ENCODE measurements at places on chromosomes 4 and X.

GRCh38 chr4:137678796-137679195 is 146.5 kb upstream of the PCDH18 start:
- no peak for DNase-seq

DNA sequence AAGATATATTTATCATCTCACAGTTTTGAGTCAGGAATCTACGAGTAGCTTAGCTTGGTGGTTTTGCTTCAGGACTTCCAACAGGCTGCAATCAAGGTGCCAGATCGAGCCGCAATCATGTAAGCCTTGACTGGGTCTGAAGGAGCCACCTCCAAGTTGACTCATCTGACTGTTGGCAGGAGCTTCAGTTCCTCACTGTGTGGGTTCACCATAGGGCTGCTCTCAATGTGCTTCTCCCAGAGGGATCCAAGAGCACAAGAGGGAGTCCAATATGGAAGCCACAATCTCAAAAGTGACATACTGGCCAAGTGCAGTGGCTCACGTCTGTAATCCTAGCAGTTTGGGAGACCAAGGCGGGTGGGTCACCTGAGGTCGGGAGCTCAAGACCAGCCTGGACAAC is 26.5 kb downstream of the DCHS2 start:
- DNase-seq = no peak

DNA sequence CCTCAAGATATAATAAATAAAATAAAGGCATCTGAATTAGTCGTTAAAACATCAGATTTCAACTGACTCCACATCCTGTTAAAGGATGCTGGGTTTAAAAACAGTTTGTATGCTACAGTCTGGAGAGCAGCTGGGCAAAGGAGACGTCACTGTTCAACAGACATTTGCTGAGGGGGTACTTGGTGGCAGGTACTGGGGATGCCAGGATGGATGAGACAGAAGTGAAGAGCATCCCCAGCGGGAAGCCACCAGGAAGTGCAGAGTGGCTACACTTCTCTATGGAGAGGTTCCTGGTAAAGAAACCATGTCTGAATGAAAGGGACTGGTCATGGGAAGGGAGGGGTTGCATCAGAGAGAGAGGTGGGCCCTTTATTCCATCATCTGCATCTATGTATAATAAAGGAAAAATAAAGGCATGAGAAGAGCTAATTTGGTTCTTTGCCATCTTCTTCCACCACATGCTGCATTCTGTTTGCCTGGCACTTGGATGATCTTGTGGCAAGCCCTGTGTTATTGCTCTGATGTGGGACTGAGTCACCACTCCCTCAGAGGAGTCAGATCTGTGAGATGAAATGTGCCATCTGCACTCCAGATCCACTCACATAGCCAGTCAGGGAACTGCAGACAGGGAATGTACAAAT is 145.0 kb downstream of the SOWAHB start:
- DNase-seq = no peak

DNA sequence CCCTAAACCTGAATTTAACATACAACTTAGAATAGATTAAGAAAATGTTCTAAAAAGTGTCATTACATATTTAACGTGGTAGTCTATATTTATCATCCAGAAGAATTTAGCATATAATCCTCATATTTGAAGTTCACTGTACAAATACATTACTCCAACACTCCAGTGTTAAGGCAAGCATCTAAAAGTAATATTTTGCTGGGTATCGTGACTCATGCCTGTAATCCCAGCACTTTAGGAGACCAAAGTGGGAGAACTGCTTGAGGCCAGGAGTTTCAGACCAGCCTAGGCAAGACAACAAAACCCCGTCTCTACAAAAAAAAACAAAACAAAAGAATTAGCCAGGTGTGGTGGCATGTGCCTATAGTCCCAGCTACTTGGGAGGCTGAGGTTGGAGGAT is 24.8 kb downstream of the LRBA start:
- DNase-seq = no peak

- no peak for DNase-seq
These were observed 11.0 kb upstream of the MSANTD1 start for GRCh38 chr4:3237712-3238560.

- DNase-seq = no peak
These were observed 631.1 kb upstream of the FAT1 start for GRCh38 chr4:187354740-187355139.

DNA sequence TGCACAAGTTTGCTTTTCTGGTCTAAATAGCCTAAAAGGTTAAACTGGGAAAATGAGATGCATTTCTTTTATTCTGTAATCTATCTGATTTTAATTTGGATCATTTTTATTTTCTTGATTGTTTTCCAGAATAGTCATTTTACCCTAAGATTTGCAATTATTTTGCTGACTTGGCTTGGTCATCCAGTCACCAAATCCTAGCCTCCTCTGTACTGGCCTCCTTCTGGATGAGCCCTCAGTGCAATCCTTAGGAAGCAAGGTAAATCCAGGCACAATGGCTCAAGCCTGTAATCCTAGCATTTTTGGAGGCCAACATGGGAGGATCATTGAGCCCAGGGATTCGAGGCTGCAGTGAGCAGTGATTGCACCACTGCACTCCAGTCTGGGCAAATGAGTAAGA is 9.2 kb downstream of the EREG start:
- no peak for DNase-seq

DNA sequence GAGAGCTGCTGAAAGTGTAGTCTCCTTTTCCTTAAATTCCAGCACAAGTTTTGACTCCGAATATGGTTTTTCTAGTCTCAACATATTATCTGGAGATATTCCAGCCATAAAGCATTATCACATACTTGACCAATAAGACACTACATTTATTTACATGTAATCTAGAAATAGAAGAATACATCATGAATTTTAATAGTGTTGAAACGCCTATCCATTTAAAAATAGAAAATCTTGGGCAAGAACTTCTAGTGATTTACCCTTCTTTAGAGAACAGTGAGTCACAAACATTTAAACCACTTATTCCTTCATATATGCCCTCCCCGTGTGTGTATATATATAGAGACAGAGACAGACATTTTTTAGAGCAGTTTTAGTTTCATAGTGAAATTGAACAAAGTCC is 161.5 kb downstream of the SOWAHB start:
- DNase-seq = no peak

GRCh38 chr4:88675543-88675942 is 22.1 kb downstream of the NAP1L5 start:
- DNase-seq = no peak

- DNase-seq = no peak
These were observed 152.6 kb downstream of the GRIA3 start for GRCh38 chrX:123336666-123337065.

- DNase-seq = no peak
These were observed 32.4 kb upstream of the PDLIM3 start for GRCh38 chr4:185567381-185568376.

- DNase-seq = no peak
These were observed 13.5 kb downstream of the SNCA start for GRCh38 chr4:89823416-89823815.

DNA sequence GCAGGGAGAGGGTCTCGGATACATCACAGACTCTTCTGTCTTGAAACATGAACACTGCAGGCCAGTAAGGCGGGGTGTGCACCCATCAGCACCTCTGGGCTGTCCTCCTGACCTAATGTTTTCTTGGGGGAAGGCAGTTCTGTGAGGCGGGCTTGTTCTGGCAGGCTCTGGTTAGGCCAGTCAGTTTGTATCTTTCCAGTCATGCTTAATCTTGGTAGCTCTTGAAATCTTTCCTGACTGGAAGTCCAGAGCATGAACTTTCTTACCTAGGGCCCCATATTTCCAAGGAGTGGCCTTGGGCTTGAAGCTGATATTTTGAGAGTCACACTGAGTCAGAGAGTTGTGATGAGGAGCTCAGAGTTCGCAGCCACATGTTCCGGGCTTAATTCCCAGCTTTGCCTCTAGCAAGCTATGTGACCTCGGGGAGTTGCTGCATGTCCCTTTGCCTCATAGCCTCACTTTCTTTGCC is 54.2 kb upstream of the RASSF6 start:
- DNase-seq = no peak

DNA sequence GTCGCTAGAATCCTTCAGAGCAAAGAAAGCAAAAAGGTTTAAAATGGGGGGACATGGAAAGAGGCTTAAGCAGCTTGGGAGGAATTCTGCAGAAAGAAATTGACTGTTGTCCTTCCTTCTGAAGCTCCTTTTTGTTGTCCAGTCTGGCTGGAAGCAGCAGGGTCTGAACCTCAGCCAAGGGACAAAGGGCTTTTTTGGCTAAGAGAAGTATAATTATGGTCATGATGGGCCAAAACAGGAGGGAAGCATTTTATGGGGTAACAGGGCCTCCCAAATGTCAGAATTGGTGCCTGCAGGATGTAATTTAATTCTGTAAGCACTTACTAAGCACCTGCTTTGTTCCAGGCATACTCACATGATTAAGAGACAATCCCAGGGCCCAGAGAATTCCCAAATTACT is 74.2 kb upstream of the CPEB2 start:
- no peak for DNase-seq

DNA sequence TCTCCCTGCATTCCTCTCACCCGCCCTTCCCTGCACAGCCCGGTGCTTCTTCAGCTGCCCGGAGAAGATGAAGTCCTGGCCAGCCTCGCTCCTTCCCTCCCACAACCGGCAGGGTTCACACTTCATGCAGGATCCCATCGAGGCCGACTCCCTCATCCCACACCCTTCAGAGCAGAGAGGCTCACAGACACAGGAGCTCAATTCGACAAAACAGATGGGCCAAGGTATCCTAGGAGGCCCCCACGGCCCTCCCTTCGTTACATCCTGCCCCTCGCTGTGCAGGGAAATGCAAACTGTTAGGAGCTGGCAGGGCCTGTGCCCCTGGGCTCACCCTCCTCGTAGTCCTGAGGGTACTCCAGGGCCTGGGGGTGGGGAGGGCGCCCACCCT is 238.1 kb downstream of the DHRSX start:
- no peak for DNase-seq

- DNase-seq = no peak
These were observed 33.0 kb downstream of the REELD1 start for GRCh38 chr4:146247356-146247755.

GRCh38 chr4:80852061-80852460 is 178.4 kb upstream of the BMP3 start:
- no peak for DNase-seq

- DNase-seq = no peak
These were observed 44.8 kb downstream of the GAB1 start for GRCh38 chr4:143381189-143382118.

- DNase-seq = no peak
These were observed 14.6 kb downstream of the GRXCR1 start for GRCh38 chr4:42906891-42907759.

DNA sequence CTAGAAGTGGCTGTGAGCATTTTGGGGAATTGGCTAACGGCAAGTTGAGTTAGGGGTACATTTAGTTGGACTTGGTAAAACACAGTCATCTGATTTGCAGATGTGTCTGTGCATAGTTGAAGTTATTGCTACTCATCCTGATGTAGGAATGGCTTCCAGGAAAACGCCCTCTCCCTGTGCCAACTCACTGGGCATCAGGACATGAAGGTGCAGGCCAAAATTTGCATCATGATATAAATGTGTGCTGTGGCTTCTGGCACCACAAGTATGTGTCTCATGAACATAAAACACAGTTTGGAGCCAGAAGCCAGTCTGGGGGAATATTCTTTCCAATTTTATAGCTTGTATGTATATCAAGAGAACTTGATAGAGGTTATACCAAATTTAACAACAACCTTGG is 54.2 kb upstream of the CBR4 start:
- DNase-seq = no peak

DNA sequence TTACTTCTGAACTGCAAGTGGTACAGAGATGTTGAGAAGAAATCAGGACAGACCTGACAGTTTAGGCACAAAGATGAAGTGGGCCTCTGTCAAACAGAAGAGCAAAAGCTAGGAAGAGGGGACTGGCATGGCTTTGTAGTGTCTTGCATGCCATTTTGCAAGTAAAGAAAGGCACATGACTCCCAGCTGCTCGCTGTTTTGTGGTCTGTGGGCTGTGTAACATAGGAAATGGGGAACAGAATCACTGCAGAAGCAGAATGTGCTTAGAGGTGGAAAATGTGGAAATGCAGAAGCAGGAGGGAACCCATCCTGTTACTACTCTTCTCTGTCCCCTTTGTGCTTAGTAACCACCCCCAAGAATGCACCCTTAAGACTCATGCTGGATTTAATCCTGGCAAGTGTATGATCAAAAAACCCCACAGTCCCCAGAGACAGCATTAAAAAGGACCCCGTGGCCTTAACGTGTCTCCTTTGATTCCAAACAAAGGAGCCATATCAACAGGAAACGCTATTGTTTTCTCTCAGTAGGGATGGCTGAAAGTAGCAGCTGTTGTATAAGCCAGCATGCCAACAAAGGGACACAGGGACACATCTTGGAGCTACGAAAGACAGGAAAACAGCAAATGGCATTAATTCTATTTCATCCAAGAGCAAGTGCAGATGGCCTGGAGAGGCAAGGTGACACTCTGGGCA is 177.6 kb upstream of the GLRA2 start:
- no peak for DNase-seq

DNA sequence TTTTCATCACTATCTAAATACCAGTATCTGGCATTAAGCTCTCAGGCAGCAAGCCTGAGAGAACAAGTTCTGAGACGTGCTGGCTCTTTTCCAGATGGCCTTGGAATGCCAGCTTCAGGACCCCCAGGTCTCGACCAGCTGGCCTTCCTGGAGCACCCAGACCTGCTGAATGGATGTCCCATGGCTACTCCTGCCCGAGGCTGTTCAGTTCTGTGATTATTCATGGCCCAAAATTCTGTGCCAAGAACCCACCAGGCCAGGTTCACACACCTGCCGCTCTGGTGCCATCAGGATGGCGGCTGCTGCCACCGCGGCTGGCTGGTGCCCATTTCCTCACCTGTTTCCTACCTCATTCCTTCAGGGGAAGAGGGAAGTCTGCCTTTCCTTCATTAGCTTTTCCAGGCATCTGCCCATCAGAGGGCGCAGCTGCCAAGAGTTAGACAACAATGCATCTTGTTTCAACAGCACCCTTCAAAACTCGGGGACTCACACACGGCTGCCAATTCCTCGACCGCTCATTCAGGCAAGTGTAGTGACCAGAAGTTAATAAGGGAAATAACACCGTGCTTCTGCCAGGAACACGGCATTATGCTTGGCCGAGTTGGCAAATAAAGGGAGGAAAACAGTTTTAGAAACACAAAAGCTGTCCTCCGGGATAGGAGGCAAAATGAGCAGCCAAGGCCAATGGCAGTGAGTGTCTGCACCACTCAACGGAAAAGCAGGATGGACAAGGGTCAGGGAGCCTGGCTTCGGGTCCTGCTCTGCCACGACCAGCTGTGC is 173.8 kb downstream of the NSUN7 start:
- no peak for DNase-seq

DNA sequence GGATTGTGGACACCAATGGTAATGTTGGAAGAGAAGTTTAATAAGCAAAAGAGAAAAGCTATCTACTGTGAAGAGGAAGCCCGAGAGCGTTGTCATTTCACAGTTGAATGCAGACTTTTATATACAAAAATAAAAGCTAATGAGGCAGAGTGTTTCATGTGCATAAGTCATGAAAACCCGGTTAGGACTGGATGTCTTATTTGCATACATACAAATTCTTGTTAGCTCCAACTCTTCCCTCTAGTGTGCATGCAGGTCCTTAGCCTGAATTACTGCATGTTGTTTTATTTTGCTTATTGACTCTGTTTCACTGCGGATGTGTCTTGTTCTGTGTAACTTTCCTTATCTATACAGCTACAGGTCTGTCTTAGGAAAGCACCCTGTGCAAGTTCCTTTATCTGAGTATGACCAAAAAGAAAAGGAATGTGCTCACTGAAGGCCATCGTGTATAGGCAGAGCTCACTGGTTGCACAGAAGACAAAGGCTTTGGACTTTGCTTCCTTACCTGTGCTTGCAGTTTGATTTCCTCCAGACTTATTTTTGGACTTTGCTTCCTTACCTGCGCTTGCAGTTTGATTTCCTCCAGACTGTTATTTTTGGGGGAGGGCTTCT is 25.1 kb upstream of the UGT2B11 start:
- no peak for DNase-seq

GRCh38 chr4:109886303-109886702 is 26.4 kb upstream of the EGF start:
- DNase-seq = no peak
